G401 (cell line): ENCODE measurements at places on chromosomes 7 and 10. TPM values are rescaled to one million over a fixed set of nuclear protein-coding genes. Genes with fewer than 3 reads are reported as not detected.

Gene SMKR1
- 5.2 TPM in 1 of 2 replicates, not detected in the other for total RNA-seq

Gene DLG5
- 34.5 and 48.7 TPM in 2 replicates for total RNA-seq

Gene RSPH10B2
- total RNA-seq: 0.80 and 6.6 TPM in 2 replicates

Gene TMEM184A
- total RNA-seq: 0.49 and 1.8 TPM in 2 replicates

Gene HPSE2
- 0.12 and 0.61 TPM in 2 replicates for total RNA-seq

Gene IFIT3
- total RNA-seq: 2.4 and 2.7 TPM in 2 replicates

Gene SPDYE16
- not detected in 2 replicates for total RNA-seq

Gene MPP7
- total RNA-seq: 0.31 TPM in 1 of 2 replicates, not detected in the other

Gene KCNK18
- not detected in 2 replicates for total RNA-seq

Gene TMEM178B
- 0.31 and 1.1 TPM in 2 replicates for total RNA-seq

Gene ADARB2
- total RNA-seq: not detected in 2 replicates

Gene PIP
- total RNA-seq: not detected in 2 replicates

- no peak for DNase-seq
These were observed 180.4 kb downstream of the ADAM12 start for GRCh38 chr10:126207851-126208250.

- DNase-seq: no peak
These were observed 10.5 kb downstream of the DAGLB start for GRCh38 chr7:6437251-6437650.

DNA sequence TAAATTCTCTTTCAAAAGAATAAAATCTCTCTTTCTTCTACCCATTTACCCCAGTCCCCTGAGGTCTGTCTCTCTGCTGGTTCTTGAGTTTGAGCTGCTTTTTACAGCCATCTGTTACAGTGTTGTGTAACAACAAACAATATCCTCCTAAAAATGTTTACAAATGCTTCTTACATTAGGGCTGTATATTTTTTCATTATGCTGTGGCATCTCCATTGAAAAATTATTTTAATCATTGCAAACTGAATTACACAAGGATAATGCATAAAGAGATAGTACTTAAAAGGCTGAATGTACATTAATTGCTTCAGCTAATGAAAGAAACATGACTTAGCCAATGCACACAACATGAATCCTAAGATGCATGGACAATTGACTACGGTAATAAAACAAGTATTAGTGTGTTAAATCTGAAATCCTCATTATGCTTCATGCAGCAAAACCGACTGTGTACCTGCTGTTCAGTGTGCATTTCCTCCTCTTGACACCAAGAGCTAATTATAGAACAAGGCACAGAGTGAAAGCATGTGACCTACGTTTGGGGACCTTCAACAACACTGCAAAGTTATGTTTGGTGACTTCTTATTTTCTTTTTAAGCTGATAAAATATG lies 181.7 kb upstream of the RHOBTB1 start:
- DNase-seq: no peak

- no peak for DNase-seq
These were observed 179.0 kb upstream of the ADO start for GRCh38 chr10:62625484-62625883.

- DNase-seq: no peak
These were observed 58.3 kb downstream of the DPYSL4 start for GRCh38 chr10:132245056-132245455.

GRCh38 chr10:119291223-119291900 lies 84.0 kb downstream of the GRK5 start:
- DNase-seq: no peak

- no peak for DNase-seq
These were observed 9.0 kb downstream of the ZWINT start for GRCh38 chr10:56351909-56352630.

DNA sequence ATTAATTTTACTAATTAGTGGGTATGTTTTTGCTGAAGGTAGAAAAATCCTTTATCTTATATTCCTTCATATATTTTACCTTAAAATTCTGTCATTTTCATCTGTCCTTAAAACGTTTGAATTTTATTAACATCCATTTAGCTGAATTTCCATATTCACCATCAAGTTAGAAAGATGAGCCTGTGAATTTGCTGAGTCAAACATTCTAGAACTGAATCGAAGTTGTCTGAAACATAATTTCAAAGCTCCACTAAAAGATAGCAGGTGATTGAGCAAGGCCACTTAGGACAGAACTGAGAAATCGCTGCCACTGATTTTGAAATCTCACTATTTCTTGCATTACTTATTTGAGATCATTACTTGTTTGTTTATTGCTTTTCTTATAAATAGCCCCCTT lies 17.5 kb downstream of the HGF start:
- no peak for DNase-seq

GRCh38 chr7:118252087-118252486 lies 27.6 kb downstream of the ANKRD7 start:
- no peak for DNase-seq

DNA sequence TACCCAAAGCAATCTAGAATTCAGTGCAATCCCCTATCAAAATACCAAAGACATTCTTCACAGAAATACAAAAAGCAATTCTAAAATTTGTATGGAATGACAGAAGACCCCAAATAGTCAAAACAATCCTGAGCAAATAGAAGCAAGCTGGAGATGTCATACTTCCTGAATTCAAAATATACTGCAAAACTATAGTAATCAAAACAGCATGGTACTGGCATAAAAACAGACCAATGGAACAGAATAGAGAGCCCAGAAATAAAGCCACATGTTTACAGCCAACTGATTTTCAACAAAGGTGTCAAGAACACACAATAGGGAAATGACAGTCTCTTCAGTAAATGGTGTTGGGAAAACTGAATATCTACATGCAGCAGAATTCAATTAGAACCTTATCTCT lies 124.1 kb upstream of the AGK start:
- no peak for DNase-seq

DNA sequence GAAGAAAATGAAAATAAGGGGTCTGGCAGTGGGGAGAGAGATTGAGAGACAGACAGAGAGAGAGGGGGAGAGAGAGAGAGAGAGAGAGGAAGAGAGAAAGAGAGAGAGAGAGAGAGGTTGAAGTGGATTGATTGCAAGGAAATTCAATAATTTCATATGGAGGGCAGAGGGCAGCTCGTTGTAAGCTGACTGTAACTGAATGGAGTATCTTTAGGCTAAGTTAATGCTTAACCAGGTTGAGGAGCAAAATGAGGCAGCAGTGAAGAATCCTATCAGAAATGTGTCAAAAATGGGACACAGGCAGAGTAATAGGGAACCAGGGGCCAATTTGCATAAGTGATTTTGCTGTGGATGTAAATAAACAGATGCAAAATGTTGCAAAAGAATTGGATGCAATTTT lies 21.0 kb downstream of the BLNK start:
- DNase-seq: no peak

DNA sequence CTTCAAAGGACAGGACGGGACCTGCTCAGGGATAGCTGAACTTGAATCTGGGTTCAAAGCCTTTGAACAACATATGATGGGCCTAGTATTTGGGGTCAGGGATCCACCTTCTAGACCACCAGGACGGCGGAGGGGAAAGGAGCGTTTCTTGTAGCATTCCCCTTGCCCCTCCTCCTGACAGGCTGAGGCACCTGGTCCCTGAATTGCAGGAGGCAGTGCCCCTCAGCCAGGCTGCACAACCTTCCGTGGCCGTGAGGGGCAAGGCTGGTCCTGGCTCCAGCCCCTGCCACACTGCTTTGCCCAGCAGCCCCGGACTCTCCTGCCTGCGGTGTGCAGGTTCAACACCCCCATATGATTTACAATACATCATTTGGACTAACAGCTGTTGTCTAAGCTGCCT lies 58.1 kb downstream of the INSIG1 start:
- no peak for DNase-seq

GRCh38 chr7:22811746-22812280 lies 10.8 kb downstream of the TOMM7 start:
- DNase-seq: no peak

DNA sequence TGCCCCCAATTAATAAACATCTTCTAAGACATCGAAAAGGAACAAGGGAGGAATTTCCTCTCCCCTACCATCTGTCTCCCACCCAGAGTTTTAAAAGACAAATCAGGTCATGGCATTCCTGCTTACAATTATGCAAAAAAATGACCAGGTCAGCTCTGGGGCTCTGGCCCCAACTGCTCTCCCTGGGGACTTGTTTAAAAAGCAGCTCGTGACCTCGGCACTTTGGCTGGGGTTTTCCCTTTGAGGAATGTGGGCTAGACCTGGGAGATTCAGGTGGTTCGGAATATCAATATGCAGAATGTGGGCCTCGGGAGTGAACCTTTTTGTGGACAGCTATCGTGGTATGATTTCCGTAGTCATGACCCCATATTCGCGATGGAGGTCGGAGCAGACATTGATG lies 648 bp upstream of the RADIL start:
- DNase-seq: no peak

DNA sequence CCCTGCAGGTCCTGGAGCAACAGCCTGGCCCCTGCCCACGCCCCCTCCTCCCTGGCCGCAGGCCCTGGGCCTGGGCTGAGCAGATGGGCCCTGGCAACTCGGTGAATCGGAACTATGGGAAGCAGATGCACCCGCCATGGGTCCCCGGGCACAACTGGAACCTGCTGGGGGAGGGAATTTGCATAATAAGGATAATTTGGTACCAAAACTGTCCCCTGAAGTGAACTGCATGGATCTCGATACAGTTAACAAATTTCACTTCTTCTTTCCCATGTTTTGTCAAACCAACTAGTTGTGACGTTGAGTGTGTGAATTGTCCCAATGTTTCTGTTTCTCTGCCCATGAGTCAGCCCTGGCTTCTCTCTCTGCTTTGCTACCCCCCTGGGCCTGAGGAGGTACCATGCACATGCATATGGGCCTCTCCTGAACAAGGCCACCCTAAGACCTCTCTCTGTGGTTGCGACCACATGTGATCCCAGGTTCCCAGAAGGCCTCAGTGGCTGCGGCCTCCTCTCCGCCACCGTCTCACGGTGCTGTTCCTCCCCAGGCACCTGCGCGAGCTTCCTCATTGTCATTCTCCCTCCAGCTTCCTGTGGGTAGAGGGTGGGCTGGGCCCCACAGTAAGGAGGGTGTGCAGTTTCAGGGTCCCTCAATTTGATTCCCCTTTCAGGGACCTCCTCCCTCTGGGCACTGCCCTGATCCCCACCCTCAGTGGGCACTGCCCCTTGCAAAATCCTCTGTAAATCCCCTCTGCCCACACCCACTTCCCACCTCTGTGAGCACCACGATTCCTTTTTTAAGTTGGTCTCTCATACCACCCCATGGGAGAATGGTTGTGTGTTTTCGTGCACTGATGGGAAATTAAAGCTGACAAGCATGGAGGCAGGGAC lies 40.0 kb downstream of the FIGNL1 start:
- DNase-seq: no peak

DNA sequence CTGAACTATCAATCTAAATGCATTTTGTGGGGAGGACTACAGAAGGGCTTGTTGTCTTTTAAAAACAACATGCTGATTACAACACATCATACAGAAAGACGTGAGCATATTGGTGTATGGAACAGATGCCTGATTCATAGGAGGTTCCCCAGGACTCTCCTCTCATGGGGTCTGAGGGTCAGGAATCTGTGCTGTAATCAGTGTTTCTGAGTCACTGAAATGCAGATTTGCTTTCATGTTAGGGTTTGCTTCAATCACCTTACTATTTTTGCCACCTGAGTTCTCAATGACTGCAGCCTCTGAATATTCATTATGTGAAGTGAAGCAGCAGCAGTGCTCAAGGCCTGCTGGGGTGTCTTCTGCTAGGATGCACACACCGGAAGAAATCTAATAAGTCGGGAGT lies 550 bp upstream of the ANK3 start:
- DNase-seq: peak; percentile 90

- no peak for DNase-seq
These were observed 6.5 kb downstream of the ARPC1B start for GRCh38 chr7:99380823-99381663.

DNA sequence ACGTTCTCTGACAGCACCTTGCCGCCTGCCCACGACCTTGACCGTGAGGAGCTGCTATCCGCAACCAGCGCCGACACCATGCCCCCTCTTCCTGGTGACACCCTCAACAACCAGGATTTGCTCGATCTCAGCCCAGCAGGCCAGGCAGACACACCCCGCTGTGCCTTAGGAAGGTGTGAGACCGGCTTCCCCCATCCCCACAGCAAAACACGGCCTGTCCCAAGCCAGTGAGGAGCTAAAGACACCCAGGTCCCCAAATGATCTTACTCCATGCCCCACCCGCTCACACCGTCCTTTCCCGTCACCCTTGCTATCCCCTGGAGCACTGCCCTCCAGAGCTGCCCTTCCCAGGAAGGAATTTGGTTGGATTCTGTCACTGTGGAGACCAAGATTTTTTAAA lies 21.3 kb upstream of the TTYH3 start:
- no peak for DNase-seq

- DNase-seq: no peak
These were observed 219.7 kb downstream of the MLLT10 start for GRCh38 chr10:21753497-21754270.

DNA sequence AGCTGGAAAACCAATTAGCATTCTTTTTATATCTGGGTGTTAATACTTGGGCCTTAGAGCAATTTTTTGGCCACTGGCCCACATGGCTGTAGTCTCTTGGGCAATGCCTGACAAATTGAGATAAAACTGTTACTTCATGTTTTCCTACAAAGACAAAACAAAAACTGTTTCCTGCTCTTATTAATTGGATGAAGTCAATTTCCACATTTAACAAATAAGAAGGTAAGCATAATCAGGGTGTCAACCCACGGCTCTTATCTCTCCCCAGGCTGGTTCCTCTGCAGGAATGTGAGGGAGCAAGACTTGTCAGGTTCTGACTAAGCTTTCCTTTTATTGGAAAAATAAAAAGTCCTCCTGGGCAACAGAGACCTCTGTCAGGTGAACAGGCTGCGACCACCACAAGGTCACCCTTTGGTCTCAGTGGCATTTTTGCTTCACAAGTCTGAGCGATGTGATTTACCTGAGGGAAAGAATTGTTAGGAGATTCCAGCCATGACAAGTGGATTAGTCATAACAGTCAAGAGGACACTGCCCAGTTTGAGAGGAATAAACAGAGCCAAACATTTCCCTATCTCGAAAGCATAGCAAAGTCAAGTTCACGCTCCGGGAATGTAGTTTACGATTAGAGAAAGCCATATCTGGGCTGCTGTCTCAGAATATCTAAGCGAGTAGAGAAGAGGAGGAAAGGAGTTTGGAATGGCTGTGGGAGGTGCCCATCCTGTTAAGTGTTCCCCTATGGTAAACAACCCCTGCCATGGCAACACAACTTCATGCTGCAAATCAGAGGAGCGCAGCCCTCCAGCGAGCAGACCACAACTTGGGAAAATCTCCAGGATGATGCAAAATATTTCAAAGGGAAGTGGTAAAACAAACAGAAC lies 144.4 kb downstream of the TES start:
- no peak for DNase-seq

- no peak for DNase-seq
These were observed 103.9 kb upstream of the STK17A start for GRCh38 chr7:43479042-43479441.

DNA sequence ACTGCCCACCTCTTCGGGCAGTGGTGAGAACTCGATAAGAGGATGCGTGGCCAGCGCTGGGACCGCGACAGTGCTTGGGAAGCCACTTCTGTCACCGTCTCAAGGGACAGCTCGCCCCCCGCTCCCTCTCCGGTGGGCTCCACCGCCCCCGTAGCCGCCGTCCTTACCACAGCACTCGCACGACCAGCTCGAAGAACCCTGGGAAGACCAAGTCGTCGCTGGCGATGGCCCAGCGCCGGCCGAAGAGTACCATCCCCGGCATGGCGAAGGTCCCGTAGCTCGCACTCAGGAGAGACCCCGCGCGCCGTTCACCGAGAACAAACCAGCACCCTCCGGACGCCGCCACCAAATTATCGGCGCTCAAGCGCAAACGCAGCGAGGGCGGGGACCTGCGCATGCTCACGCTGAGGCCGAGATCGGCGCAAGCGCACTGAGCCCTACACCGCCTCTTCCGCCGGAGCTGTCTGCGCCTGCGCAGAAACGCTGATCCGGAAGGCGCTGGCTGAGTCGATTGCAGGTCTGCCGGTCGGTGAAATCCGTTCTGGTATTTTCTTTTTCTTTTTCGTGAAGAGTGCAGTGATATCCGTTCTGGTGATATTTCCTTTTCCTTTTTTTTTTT lies at the start of gene DAGLB:
Gene DAGLB (minus strand): TSS at position 374 of the 619 bp plus-strand sequence. CDS start 112 bp downstream, at position 262.
- peak; percentile 84 for DNase-seq
